Aorta (tissue), 5 donors: ENCODE measurements at places on chromosomes 12 and 14. TPM values are rescaled to one million over a fixed set of nuclear protein-coding genes. Genes with fewer than 3 reads are reported as not detected.

PIANP gene
- 1.2 TPM for total RNA-seq

TAS2R31 gene
- 9.1 TPM for total RNA-seq

TAS2R42 gene
- not detected for total RNA-seq

IRAK3 gene
- total RNA-seq, result 29.7 TPM

SERPINA3 gene
- 200 TPM for total RNA-seq

STON2 gene
- total RNA-seq, result 20.5 TPM

DNA sequence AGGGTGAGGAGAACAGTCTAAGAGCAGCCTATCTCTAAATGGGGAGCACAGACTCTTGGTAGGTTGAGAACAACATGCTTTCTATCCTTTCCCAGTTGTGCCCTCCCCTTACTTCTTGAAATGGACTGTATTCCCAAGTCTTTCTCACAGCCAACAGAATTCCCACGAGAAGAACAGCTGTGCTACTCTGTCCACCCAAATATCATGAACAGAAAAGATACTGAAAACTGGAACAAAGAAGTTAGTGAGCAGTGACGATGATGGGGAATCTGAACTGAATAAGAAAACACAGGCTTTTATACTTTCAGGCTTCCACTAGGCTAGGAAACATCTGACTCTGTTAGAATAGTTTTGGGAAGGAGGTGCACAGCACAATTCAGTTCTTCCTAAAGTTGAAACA is 3.4 kb downstream of the NACA start:
- DNase-seq, result no peak
- no peaks in the 10 kb centered on the region for H3K27me3 ChIP-seq
- no peak overlapping the region for H3K27ac ChIP-seq
- no peaks in the 10 kb centered on the region for H3K36me3 ChIP-seq

- no peak for DNase-seq
- no peaks in the 10 kb centered on the region for H3K36me3 ChIP-seq
- H3K4me1 ChIP-seq, result no peaks in the 10 kb centered on the region
- H3K27ac ChIP-seq, result no peak overlapping the region
- H3K27me3 ChIP-seq, result no peaks in the 10 kb centered on the region
Measured at GRCh38 chr12:75623631-75624154, 112.3 kb upstream of the KRR1 start.

DNA sequence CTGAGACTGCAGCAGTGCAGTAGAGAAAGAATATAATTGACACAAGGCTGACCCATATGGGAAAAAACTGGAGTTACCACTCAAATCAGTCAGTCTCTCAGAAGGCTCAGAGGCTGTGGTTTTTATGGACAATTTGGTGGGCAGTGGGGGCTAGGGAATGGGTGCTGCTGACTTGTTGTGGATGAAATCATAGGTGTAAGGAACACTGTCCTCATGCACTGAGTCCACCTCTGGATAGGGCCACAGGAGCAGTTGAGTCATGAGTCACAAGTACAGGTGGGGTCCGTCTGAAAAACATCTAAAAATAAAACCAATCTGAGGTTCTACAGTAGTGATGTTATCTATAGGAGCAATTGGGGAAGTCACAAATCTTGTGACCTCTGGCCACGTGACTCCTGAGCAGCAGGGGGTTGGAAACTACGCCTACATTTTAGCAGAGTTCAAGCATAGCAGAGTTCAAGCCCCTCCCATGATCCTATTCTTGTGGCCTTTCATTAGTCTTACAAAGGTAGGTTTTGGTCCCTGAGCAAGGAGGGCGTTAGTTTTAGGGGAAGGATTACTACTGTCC is 18.1 kb upstream of the SGPP1 start:
- no peak overlapping the region for H3K27ac ChIP-seq
- H3K4me3 ChIP-seq, result no peak overlapping the region
- DNase-seq, result no peak
- no peaks in the 10 kb centered on the region for H3K4me1 ChIP-seq
- H3K27me3 ChIP-seq, result no peaks in the 10 kb centered on the region

DNA sequence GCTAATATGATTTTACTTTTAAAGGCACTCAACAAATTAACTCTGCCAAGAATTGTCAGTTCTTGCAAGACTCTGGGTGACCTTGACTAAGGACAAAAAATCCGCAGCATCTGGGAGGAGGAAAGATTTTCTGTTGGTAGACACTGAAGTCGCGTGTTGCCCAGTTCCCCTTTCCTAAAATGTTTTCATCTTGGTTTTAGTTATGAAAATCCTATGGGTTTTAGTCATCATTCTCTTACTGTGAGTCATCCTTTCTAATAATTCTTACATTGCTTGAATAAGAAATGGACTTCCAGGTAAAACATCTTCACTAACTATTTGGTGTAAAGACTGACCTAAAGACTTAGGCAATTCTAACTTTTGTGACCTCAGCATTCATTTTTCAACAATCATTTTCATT is 9.1 kb downstream of the GSG1 start:
- DNase-seq, result no peak
- H3K27ac ChIP-seq, result no peak overlapping the region
- no peaks in the 10 kb centered on the region for H3K27me3 ChIP-seq
- no peaks in the 10 kb centered on the region for H3K36me3 ChIP-seq
- H3K4me1 ChIP-seq, result no peaks in the 10 kb centered on the region

- no peaks in the 10 kb centered on the region for H3K27me3 ChIP-seq
- DNase-seq, result no peak
- H3K36me3 ChIP-seq, result no peaks in the 10 kb centered on the region
Measured at GRCh38 chr12:110921262-110921661, 883 bp upstream of the MYL2 start.

DNA sequence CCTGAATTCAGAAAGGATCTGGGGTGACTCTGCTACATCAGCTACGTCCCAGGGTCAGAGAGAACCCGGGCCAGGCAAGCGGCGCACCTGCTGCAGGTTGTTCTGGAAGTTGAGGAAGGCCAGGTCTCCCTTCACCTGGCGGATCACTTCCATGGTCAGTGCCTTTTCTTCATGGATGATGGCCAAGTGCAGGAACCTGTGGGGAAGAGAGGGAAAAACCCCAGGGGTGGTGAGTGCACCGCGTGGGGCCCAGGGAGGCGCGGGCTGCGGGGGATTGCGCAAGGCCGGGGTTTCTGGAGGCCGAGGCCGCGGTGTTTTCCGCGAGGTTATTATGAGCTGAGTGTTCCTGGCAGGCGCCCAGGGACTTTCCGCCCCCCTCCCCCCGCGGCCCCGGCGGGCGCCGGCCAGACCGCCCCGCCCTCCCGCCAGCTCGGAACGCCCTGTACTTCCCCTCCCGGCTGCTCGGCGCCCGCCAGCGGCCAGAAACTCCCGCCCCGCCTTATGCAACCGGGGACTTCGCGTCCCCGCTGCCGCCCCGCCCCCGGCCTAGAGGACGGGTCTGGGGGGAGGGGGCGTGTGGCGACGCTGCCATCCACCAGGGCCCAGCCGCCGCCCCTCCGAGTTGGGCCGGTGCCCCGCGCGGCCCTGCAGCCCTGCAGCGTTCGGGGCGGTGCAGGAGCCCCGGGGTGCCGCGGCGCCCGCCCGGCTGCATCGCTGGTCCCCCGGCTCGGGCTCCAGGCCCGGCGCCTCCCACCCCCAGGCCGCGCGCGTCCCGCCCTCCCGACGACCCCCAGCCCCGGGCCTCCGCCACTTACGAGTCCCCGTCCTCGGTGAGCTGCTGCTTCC is 723 bp downstream of the NFKBIA start:
- H3K27ac ChIP-seq, result peak overlapping the region; percentile 95
- H3K4me3 ChIP-seq, result peak overlapping the region; percentile 97
- peak; percentile 99 for DNase-seq
- H3K4me1 ChIP-seq, result no peaks in the 10 kb centered on the region
- H3K36me3 ChIP-seq, result peaks cover 5% of the 10 kb centered on the region
